ENCODE measurements at places on chromosomes 6 and 20. TPM values are rescaled to one million over a fixed set of nuclear protein-coding genes. Genes with fewer than 3 reads are reported as not detected.
A peak's percentile ranks its signal among the peaks of the same experiment; 100 is the strongest.

TUBB2A gene
- 25.1 TPM for total RNA-seq

DNA sequence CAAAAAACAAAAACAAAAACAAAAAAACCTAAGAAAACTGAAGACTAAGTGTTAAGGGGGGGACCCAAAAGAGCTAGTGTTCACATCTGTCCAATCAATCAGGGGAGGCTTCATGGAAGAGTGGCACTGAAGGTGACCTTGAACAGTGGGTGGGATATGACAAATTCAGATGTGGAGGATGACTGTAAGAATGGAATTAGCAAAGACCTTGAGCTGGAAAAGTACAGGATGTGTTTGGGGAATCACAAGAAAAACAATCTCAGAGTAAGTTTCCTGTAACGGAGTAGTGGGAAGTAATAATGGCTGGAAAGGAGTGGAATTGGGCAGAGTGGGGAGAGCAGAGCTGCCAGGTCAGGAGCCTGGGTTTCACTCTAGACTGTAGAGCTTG is 2.9 kb upstream of the IER3 start:
- DNase-seq, result no peak

DNA sequence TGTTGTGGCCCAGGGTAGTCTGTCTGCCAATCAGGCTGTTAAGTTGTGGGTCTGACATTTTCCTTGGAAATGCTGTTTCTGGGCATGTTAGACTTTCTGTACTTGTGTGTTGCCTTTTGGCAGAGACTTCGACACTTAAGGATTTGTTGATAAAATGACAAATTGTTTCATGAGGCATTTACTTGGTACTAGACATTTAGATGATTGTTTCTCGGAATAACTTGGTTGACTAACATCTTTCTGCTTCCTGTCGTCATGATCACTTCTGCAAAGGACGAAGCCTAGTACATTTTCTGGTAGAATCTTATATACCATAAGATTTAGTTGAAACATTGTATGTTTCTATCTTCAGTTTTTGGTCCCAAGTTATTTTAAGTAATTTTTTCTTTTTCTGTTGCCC is 34.1 kb downstream of the UTRN start:
- no peak for DNase-seq

DNA sequence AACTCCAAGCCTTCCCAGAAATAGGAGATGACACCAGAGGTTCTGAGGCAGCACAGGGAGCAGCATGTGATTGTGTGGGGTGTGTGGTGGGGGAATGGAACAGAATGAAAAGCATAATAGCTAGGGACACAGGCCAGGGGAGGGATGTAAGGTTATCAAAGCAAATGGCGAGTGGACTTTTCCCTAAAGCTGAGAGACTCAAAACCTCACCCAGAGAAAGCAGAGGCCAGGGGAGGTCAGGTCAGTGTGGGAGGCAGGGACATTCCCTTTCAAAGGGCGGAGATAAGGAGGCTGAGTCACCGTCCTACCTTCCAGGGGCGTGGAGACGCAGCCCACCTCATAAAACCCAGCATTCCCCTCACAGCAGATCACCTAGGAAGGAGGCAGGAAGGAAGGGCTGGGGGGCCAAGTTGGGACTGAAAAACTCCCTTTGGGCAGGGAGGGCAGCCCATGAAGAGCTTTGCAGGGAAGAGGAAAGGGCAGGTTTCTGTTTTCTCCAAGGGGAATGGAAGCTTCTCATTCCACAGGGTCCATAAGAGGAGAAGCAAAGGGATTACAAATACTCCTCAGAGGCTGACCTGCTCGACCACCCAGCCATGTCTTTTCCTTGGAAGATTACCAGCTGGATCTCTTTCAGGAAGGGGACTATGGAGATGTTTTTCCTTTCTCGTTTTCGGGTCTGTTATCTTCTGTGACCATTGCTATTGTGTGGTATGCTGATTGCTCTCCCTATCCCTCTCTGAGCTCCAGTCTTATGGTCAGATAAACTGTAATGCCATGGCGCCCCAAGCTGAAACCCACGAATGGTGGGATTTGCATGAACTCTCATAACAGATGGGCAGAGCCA is 9.6 kb upstream of the LY6G5C start:
- DNase-seq, result no peak

GRCh38 chr6:2158596-2159271 is 86.7 kb downstream of the GMDS start:
- no peak for DNase-seq

GRCh38 chr20:23955896-23956295 is 32.7 kb downstream of the GGTLC1 start:
- no peak for DNase-seq

RIPOR3 gene
- total RNA-seq, result 3.4 TPM

ANKRD66 gene
- not detected for total RNA-seq

- DNase-seq, result no peak
Observed at GRCh38 chr6:92404281-92404680, 1015.1 kb downstream of the EPHA7 start.

SRSF12 gene
- 0.40 TPM for total RNA-seq

- no peak for DNase-seq
Observed at GRCh38 chr20:25323496-25324246, 67.0 kb downstream of the ABHD12 start.

DNAJC5 gene
- 36.1 TPM for total RNA-seq

DNA sequence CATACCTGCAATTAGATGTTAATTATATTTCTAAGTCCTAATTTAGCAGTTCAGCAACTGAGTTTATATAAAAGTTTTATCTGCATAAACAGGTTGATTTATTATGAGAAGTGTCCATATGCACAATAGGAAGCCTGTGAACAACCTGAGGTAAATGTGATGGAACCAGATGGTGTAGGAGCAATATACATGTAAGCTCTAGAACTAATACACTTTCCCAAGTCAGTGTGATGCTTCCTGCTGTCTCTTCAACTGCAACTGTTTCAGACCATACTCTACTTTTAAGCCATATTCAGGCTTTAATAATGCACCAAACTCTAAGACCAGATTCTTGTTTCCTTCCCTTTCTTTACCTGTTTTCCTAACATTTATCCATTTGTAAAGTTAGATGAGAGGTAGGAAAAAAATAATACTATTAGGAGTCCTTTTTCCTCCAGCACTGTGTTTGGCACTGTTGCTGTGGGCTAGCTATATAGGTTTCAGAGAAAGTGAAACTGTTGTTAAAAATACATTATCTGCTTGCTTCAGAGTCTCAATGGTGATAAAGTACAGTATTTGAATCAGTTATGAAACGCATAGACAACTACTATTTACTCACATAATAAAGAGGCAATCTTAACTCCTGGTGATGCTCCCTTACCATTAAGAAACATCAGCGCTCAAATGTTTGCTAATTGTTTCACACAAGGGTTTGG is 1009.3 kb downstream of the GRIK2 start:
- DNase-seq, result no peak

MYB gene
- 0.24 TPM for total RNA-seq

MCM3 gene
- 21.0 TPM for total RNA-seq

DNA sequence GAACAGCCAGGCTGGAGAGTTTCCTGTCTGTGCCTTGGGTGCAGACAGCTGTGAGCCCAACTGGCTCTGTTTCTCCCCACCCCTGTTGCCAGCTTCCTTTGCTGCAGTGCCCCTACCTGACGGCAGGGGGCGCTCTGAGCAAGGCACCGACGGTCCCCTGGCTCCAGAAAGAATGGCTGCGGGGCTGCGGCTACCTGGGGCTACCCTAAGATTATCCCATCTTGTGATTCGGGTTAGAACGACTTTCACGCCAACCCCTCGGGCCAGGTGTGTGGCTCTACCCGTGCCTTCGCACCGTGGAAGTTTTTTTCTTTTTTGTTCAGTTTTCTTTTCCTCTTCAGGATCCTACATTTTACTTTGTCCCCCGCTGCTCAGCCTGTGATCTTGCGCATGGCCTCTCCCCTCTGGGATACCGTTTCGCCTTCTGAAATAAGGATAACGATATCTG is 33.4 kb upstream of the AAR2 start:
- DNase-seq, result peak; percentile 88

- DNase-seq, result no peak
Observed at GRCh38 chr20:7207186-7207798, 439.8 kb downstream of the BMP2 start.

DNA sequence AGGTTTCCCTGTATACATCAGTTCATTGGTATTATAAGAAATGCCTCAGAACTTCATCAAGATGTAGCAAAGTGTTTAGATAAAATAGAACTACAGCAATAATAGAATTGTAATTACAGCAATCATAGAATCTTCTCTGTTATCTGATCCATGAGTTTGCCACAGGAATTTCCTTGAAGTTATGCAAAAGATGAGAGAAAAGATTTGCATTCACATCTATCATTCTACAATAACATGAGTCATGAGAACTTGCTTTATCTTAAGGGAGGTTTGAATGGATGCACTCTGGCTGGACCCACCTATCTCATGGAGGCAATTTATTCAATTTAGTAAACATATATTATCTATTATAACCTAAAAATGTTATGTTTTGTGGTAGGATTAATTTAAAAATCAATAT is 329.8 kb upstream of the EPHA7 start:
- DNase-seq, result no peak

RAMACL gene
- total RNA-seq, result 1.4 TPM
